ENCODE measurements at places on chromosomes 16 and 17.
A peak's percentile ranks its signal among the peaks of the same experiment; 100 is the strongest.

GRCh38 chr17:38693700-38694329 is 11.3 kb upstream of the MLLT6 start:
- DNase-seq, result peak; percentile 91

DNA sequence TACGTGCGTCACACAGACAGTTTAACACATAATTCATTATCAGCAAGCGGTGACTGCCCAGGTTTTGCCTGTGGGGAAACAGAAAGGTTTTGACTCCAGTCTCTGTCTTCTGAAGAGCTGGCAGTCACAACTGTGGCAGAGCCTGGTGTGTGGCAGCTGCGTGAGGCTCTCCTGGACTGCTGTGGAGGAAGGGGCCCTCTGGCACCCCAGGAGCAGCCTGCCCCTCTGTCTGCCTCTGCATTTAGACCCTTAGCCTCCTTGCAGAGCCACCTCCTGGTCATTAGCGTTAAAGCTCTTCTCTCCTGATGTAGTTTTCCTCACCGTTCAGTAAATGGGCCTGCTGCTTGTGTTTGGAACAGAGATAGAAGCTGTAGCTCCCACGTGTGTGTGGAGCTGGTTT is 10.9 kb downstream of the RAB40C start:
- DNase-seq, result no peak

DNA sequence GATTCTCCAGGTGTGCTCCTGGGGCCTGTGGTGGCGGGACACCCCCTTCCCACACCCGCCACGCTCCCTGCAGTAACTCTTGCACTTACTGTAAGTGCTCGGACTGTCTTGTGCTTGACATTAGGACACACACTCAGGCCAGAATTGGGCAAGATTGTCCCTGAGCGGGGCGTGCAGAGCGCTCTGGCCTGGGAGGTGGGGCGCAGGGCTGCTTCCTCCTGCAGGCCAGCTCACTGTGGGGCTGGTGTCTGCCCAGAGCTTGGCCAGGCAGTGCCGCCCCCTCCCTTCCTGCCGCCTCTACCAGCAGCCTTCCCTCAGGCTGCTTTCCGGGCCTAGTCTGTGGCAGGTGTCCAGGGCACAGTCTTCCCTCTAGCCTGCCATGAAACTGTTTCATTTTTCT is 6.1 kb upstream of the ATP6V0C start:
- DNase-seq, result no peak

- no peak for DNase-seq
Observed at GRCh38 chr16:85777583-85778310, 21.6 kb downstream of the EMC8 start.

DNA sequence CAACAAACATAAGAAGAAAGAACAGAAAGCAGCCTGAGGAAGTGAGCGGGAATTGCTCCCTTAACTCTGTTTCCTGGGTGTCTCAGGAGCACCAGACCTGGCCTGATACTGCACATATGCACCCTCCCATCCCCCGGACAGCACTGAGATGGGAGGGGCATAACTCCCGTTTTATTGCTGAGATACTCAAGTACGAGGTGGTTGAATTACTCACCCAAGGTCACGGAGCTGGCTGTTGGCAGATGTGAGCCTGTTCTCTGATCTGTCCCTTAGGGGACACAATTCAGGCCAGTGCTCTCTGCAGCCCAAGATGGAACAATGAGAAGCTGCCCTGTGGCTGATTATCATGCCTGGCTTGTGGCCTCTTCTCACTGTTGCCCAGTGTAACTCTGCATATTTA is 9.1 kb upstream of the MED9 start:
- DNase-seq, result no peak

- no peak for DNase-seq
Observed at GRCh38 chr16:84959045-84959576, 52.2 kb downstream of the ZDHHC7 start.

- peak; percentile 12 for DNase-seq
Observed at GRCh38 chr17:81250286-81251093, 11.4 kb downstream of the NDUFAF8 start.

DNA sequence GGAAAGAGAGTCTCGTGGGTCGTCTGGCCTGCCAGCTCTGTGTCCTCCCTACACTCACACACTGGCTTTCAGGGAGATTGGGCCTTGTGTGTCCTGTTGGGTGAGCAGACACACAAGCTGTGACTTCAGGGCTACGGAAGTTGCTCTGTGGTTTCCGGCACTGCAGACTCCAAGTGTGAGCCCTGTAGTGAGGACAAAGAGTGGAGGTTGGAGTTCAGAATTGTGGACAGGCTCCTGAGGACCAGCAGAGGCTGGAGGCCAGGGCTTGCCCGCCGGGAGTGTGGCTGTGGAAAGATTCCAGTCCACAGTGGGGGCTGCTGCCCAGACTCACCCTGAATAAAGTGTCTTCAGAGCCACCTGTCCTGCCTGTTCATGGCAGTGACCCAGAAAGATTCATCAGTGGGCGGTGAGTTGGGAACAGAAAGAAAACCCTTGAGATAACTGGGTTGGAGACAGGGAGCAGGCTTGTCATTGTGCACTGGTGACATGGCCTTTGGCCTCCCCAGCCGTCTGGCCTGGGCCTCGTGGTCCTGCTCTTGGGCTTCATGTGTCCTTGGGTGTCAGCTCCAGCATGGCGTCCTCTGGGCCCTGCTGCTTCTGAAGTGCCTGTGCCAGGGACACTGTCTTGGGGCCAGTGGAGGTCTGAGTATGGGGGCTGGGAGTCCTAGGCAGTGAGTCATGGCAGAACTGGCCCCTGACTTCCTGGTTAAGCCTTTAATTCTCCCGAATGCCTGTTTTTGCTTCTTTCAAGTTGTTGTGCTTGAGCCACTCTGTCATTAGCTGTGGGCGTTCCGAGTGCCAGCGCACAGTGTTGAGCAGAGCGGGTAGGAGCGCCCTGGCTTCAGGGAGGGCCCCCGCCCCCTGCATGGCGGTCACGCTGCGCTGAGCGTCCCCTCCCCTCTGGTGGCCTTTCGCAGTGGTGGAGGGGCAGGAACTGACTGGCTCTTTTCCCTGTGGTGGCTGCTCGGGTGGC is 19.9 kb upstream of the ZNF750 start:
- peak; percentile 63 for DNase-seq

DNA sequence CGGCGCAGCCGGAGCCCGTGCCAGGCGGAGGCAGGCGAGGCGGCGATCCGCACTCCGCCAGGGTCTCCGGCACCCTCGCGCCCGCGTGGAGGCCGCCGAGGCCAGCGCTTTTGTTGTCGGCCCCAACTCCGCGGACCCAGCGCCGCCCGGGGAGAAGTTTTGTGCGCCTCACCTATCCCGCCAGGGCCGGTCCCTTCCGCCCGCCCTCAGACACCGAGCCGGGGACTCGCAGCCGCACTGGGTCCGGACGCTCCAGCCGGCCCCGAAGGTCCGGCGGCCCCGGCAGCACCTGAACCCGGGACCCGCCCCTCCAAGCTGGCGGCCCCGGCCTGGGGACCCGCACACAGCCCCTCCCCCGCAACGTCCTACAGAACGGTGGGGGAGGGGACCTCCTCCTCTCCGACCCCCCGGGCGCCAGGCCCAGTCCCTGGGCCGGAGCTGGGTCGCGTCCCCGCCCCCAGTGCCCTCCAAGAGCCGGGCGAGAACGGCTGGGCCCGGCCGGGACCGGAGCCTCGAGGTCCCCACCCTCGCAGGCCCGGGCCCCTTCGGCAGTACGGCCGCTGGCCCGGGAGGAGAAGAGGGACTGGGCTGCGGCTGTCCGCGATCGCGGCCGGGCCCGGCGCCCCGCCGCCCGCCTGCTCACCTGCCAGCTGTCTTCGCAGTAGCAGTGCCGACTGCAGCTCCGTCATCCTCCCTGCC is 698 bp downstream of the UBE2G1 start:
- DNase-seq, result peak; percentile 48

- DNase-seq, result peak; percentile 67
Observed at GRCh38 chr16:57446531-57447185, 527 bp downstream of the CIAPIN1 start.

Measured in BE2C (cell line).